Head of caudate nucleus (tissue), 42 donors: ENCODE measurements at places on chromosomes 1 and 21.

GRCh38 chr21:17612565-17613241, at the start of gene BTG3:
TSS of gene BTG3 (minus strand) at chr21:17612901. CDS start at chr21:17609144, 3,757 bp downstream.
- DNase-seq = peak; percentile 35

DNA sequence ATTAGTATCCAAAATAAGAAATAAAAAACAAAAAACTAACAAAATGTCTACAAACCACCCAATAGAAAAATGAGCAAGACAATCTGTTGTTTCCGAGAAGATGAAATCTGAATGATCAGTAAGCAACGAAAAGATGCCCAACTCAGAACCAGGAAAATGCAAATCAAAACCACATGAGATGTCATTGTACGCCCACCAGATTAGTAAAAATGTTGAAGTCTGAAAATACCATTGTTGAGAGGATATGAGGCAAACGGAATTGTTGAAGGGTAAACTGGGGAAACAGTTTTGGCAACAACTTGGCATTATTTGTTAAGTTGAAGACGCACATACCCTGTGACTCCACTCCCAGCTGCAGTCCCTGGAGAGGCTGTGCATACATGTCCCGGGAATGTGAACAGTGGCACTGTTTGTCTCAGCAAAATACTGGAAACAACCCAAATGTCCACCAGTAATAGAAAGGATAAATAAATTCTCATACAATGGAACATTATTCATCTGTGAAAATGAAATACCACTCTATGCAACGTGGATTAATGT, 10.6 kb downstream of the ZBTB17 start:
- DNase-seq = peak; percentile 66

DNA sequence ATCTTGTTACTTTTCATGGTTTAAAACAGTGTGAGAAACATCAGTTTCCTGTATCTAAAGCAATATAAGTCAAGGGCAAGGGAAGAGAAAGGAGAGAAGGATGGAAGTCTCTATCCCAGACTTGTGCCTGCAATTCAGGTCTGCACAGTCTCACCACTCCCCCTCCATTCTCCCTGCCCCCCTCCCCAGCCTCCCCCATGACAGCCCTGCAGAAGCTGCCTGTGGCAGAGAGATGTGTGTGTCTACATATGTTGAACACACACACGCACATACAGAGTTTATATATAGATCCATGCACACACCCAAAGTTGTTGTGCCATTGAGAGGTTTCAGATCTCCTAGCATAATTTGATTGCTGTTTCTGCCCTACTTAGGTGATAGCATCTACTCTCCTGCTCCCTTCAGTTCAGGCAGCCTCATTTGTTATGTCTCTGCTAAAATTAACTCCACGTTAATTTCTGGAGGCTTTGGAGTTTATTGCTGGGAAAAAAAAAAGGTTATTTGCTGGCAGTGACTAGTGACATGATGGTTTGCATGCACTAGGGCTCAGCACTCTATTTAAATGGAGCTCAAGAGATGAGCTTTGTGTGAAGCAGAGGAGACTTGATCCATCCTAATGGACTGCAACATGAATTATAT, 124.9 kb upstream of the SMYD2 start:
- no peak for DNase-seq

DNA sequence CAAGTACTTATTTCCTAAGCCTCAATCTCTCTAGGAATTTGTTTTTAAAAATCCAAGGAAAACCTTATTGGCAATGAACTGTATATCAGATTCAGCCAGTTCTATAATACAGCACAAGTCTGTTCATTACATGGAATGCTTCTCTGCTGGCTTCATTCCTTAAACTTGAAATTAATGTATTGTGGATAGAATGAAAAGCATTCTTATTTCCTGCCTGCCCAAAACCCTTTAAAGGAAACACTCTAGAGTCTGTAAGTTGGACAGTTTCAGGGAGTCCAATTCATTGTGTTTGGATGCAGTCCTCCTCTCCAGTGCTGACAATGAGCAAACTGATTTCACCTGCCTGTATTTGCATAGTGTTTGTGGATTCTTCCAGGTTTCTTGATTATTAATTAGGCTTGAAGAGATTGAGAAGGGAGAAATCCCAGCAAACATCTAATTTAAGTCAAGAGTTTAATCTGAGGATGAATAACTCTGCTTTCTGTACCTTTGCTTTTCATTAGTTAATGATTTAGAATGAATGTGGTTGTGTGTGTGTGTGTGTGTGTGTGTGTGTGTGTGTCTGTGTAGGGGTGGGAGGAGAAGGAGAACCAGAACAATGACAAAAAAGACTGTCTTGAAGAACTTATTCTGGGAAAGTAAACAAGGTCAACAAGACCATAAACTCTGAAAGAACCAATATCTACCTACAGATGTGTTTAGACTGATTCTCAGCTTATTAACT, 61.2 kb downstream of the CACHD1 start:
- no peak for DNase-seq

DNA sequence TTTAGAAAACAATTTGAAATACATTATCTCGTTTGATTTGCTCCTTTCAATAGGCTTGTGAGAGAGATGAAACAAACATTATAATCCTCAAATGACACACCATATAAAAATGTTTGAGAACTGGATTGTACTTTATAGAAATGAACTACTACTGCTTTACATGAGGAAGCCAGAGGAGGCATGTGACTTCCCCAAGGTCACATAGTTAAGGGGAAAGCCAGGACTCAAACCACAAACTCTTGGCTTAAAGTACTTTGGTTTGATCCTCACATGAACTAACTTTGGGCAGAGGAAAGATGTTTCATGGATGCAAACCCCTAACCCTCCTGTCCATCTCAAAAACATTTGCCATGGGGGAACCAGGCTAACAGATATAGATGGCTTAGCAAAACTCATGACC, 4.7 kb downstream of the ARHGEF11 start:
- DNase-seq = no peak

- peak; percentile 49 for DNase-seq
Observed at GRCh38 chr21:31110430-31110829, 72.2 kb upstream of the KRTAP19-8 start.

DNA sequence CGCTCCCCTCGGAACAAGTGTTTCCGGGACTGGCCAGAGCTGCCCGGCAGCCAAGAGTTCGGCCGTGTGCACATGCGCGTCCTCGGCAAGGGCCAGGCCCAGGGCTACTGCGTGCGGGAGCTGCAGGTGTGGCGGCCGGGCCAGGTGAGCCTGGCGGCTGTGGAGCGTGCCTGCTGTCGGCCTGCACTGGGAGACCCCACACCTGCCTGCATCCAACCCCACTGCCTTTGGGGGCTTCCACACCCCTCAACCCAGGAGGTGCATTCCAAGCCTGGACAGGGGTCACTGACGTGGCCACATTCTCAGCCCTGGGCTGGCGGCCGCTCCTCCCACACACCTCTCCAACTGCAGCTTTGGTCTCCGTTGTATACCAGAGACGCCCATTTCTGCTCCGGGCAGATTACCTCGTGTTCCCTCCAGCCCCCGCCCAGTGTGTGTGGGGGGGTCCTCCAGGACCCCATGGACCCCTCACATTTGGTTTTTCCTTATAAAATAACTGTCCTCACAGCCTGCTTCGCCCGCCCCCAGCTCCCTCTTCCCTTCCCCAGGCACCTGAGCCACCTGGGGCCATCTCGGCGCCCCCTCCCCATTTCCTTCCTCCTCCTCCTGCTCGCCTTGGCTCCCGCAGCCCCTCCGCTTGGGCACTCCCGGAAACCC, 6.1 kb downstream of the RNF223 start:
- DNase-seq = no peak

GRCh38 chr1:26112407-26112775, 767 bp downstream of the PDIK1L start:
- DNase-seq = no peak

DNA sequence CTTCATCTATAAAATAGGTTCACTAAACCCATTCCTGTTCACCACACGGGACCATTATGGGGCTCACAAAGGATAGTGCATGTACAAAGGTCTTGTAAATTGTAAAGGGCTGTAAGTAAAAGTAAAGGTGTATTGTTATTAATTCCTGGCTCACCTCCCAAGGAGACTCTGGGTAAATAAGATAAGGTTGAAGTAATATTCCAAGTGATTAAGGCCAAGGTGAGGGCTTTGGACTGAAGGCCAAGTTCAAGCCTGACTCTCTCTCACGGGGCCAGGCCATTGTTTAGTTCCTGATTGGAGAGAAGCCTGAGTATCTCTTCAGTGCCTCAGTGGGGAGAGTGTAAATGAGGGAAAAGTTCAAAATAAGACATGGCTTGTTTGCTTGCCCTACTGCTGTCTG, 19.5 kb upstream of the ZFYVE9 start:
- no peak for DNase-seq

- no peak for DNase-seq
Observed at GRCh38 chr1:116947092-116947860, 37.6 kb downstream of the PTGFRN start.

DNA sequence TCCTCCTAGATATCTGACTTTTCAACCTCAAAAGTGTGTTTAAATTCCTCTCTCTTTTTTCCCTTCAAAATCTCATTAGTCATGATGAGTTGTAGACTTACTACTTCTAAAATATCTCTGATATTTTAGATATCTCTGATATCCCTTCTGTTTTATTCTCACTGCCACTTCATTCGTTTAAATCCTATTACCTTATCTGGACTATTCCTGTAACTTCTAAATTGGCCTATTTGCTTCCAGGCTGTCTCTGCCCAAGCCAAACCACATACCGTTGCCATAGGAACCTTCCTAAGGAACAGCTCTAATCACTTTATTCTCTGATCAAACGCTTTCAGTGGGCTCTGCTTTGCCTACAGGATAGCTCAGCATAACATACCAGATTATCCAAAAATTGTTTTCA, 333.1 kb upstream of the CHRM3 start:
- no peak for DNase-seq

DNA sequence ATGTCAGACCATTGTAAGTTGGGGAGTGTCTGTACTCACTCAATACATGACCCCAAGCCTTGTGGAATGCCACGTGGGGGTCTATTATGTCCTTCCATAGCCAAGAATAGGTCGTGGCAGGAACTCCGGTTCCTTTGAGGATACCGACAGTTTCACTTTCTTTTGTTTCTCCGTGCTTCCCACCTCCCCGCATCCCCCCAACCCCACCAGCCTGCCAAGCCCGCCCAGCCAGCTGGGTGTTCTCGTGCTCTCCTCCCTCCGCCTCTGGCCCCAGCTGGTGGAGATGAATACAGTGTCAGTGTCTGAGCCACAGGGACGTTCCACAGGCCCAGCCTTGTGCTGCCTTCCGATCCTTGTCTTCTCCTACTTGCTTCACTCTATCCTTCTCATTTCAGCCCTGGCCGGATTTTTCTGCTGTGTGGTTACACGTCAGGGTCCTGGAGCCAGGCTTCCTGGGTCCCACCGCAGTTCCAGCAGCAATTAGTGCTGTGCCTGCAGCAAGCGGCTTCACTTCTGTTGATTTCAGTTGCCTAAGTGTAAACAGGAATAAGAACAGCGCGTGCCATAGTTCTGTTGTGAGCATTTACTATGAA, 4.1 kb upstream of the AGTRAP start:
- peak; percentile 86 for DNase-seq

- no peak for DNase-seq
Observed at GRCh38 chr1:66247415-66248208, 286.3 kb upstream of the SGIP1 start.

GRCh38 chr1:84152649-84153056, 8.6 kb downstream of the PRKACB start:
- no peak for DNase-seq

DNA sequence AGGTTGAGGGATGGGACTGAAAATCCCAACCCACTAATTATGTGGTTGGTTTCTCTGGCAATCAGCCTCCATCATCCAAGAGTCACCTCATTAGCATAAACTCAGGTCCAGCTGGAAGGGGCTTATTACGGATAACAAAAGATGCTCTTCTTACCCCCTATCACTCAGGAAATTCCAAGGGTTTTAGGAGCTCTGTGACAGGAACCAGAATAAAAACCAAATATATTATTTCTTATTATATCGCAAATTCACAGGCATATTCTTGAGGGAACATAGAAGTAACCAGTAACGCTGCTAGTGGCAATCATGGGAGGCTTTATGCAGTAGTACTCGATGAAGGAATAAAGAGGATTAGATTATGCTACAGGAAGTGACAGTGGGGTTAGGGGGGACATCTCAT, 59.7 kb downstream of the ATF6 start:
- no peak for DNase-seq

DNA sequence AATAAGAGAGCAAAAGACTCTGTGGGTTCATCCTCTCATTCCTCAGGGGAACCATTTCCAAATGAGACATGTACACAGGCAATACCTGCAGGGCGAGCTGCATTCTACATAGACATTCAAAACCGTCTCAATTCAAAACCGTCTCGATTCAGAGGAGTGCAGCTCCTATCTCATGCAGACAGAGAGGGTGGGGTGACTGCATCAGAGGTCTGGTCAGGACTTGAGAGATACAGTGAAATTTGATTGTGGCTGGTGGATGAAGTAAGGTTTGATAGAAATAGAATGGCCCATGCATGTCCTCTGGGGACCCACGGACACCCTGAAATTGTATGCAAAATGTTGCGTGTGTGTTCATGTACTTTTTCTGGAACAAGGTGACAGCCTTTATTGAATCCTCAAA, 27.3 kb downstream of the TEX35 start:
- no peak for DNase-seq

DNA sequence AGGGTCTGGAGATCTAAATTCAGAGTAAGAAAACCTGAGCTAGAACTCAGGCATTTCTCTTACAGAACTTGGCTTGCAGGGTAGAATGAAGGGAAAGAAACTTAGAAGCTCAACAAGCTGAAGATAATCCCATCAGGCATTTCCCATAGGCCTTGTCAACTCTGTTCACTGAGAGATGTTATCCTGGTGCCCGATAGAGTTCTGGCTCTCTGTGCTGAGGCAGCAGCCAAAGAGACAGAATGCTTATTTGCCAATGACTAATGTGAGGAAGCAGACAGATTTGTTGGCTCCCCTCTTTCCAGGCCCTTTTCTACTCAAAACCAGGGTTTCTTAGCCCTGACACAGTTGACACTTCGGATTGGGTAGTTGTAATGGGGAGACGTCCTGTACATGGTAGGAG, 22.3 kb upstream of the TRIM45 start:
- no peak for DNase-seq

GRCh38 chr1:34663031-34663430, 91.8 kb upstream of the GJB5 start:
- no peak for DNase-seq

- peak; percentile 39 for DNase-seq
Observed at GRCh38 chr1:155698382-155699038, 9.6 kb downstream of the DAP3 start.

DNA sequence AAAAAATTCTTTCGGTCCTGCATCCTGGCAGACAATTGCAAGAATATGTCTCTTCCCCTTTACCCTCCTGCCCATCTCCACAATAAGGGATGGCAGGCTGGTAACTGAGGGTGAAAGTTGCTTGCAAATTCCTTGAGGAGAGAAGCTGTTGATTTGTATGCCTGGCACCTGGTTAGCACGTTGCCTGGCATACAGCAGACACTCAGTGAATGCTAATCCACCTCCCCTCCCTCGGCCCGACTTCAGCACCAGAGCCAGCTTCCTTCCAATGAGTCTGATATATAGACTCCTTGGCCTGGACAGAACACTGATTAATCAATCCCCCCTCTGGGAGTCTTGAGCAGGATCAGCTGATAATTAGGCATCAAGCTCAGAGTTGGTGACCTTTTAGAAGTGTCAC, 39.1 kb downstream of the KCNC4 start:
- DNase-seq = no peak

- DNase-seq = no peak
Observed at GRCh38 chr1:245201827-245202226, 47.0 kb downstream of the KIF26B start.
